Suppressor macrophage treated with lipopolysaccharide for 4 hours (primary cell): ENCODE measurements at places on chromosomes 2 and 18.

DNA sequence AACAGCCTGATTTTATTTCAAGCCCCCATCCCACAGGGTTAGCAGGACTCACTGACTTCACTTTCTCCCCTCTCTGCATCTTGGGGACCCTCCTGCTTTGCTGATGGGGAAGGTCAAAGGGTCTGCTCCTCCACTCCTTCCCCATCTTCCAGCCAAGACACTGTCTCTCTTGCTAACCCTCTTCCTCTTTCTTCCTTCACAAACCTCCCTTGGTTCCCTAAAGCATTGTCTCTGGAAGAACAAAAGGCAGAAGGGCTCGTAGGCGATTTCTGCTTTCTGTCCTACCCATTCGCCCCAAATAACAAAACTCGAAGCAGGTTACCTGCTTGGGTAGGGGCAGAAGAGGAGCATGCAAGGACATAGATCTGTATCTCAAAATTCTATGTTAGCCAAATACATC is 5.5 kb upstream of the SLC4A3 start:
- no peak for DNase-seq

GRCh38 chr2:241109210-241110088 is 7.4 kb upstream of the MTERF4 start:
- no peak for DNase-seq

DNA sequence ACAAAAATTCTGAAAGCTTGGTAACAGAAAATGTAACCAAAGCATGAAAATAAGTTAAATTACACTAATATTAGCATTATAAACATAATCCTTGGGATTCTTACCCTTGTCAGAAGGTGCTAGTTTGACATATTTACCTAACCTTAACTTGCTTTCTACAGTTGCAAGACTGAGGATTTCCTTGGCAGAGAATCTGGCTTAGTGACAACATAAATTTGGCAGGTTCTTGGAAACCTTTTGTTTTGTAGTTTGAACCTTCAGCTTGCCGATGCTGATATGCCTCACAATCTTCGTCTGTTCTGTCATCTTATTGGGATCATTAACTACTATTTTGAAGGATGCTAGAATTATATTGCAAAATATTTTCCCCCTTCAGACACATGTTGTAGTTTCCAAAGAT is 3.4 kb downstream of the XIRP2 start:
- DNase-seq = no peak

DNA sequence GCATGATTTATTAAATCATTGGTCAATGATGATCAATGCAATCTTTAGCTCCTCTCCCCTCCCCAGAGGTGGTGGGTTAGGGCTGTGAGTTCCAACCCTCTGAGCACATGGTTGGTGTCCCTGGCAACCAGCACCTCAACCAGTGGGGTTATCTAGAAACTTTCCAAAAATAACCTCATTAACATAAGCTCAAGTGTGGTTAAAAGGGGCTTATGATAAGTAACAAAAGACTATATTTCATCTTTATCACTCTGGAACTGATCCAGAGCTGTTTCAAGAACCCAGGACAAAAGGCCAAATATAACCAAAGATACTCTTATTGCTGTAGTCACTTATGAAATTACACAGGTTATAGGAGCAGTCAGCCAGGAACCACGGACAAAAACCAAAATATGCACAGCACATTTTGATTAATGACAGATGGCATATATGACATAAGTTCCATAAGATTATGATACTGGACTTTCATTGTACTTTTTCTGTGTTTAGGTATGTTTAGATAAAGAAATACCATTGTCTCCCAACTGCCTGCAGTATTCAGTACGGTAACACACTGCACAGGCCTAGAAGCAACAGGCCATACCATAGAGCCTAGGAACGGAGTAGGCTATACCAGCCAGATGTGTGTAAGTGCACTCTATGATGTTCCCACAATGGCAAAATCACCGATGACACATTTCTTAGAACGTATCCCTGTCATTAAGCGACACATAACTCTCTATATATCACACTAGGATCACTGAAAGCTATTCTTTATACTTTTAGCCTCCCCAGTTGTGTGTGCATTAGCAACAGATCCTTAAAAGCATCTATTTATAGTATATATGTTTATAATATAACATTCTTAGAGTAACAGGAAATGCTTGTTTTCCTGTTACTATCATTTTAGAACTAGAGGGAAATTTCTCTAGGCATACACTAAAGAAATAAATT is 31.9 kb downstream of the KIDINS220 start:
- no peak for DNase-seq

DNA sequence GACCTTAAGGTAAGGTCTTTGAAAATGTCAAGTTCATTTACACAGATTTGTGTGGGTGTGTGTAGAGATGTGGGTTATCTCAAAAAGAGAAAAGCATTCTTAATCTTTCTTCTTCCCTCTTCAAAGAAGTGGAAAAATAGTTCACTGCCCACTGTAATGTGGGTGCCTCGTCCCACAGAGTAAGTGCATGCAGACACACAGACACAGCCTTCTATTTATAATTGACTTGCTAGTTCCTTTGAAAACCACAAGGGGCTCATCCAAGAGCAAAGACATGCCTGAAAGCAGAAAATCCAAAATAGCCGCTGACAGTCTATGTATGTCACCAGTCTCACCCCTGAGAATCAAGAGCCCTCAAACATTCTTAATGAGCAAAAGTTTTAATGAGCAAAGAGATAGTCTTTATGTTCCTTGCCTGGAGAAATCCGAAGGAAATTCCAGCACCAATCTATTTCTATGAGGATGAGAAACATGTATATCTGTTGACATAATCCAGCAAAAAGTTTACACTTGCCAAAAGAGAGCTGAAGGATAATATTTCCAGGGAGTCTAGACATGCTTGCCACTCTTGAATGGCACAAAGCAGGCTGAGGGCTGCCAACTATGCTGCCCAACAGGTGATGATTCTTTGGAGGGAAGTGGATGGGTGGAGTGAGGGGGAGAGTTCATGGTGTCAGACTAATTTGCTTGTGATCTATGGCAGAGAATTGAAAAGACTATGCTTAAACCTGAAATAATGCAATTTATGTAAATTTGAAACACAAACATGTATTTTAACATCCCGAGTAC is 93.9 kb downstream of the ACVR1 start:
- DNase-seq = no peak

DNA sequence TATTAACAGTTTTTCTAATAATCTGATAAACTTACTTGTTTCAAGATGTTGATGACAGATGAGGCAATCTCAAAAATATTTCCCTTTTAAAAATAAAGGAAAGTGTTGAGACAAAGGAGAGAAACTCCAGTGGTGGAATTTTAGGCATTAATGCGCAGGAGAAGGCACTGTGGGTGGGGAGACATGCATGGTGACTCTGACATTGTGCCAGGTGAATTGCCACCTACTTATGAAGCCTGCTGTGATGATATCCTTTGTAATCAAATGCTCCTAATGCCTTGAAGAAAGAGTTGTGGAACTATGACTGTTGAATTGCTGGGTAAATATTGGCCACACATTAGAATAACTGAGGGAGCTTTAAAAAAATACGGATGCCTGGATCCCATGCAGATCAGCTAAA is 101.4 kb downstream of the PLA2R1 start:
- no peak for DNase-seq

GRCh38 chr2:26727641-26728561 is 35.4 kb downstream of the KCNK3 start:
- DNase-seq = peak; percentile 14

GRCh38 chr2:179263446-179264367 is 925 bp downstream of the SESTD1 start:
- DNase-seq = peak; percentile 50

DNA sequence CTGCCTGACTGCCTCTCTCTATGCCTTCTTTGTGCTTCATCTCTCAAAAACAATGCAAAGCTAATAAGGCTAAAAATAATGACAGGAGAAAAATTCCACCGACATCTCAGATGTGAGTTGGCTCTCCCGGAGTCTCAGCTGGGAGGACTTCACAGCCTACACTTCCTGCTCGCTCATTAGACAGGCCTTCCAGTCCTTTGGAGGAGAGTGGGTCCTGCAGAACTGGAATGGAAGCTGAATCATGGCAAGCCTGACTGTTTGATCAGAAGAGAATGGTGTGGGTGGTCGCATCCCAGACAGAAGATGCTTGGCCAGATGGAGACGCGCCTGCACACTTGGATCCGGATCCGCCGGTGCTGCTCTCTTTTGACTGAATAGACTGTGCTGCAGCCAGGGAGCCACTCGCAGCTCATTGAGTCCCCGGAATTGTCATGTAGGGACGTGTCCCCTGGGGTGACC is 49.7 kb downstream of the TRIB2 start:
- DNase-seq = no peak

DNA sequence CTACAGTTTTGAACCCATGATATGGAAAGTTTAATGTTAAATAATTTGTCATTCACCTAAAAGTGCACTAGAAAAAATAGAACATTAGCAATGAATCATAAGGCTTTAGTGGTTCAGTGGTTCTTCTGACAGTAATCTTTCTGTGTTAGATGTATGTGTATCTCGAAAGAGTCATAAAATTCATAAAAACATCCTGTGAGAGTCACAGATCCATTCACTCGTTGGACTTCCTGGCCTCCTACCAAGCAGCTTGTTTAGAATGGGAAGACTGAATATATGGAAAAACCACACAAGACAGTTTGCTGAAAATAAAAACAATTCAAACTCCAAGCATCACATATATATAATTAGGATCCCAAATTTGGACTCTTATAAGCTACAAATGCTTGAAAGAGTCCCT is 34.8 kb downstream of the ADNP2 start:
- no peak for DNase-seq
